ENCODE measurements at places on chromosomes 16 and 17.

- DNase-seq: no peak
Observed at GRCh38 chr16:31270795-31271194, 11.0 kb downstream of the ITGAM start.

DNA sequence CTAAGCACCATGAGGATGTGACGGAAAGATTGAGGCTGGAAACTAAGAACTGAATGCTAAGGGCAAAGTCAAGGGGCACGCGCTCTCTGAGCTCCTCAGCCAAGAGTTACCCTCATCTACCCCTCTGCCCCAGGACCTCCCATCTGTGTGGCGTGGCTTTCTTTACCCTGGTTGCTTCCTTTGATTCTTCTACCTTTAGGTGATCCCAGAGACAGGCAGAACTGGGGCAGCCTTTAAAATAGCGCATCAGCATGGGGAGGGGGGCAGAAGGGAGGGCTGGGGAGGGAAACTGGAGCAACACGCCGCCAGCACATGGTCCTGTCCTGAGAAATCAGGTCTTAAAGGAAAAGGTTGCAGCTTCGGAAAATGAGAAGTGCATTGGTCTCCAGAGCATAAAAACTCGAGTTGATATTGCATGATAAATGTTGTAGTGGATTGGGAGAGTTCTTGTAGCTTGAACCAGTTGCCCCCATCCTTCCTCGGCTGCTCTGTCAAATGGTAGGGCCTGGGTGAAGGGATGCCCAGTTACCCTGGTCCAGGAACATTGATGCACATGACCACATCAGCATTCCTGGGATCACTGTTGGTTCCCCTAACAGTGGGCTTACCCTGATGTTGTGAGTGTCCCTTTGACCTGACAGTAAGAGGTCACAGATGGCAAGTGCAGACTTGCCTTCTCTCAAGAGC is 29.7 kb downstream of the LDHD start:
- no peak for DNase-seq

DNA sequence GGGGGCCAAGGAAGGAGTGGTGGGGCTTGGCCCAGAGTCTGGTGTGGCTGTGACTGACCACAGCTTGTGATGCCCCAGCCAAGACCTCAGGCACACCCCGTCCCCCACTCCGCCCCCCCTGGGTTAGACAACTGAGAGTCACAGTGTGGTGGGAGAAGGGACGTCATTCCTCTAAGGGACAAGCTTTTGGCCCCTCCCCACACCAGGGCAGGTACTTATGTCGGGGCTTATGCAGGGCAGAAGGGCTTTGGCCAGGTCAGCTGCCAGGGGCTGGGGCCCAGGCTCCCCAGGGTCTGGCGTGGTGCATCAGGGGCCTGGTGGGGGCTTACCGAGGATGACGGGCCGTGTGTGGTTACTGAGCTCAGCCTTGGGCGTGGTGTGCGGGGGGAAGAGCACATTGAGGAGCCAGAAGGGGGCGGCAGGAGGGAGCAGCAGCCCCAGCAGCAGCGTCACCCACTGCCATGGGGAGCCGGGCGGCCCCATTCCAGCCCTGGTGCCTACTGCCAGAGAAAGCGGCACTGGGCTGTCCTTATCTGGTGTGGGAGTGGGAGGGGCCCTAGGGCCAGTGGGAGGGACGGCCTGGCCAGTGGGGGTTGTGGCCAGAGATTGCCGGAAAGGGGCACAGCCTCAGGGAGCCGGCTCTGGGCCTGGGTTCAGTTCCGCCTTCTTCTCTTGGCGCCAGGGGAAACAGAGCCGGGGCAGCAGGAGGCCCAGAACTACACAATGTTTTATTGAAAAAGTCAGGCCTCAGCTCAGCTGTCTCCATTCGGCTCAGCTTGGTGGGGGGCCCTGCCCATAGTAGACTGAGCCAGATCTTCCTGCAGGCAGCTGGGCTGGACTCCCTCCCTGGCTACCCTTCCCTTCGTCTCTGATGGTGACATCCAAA is at the start of gene LCAT:
Gene LCAT, minus strand, starts transcription at position 502 of the 886 bp plus-strand sequence. Its CDS starts 19 bp downstream, at position 483.
- DNase-seq: no peak

DNA sequence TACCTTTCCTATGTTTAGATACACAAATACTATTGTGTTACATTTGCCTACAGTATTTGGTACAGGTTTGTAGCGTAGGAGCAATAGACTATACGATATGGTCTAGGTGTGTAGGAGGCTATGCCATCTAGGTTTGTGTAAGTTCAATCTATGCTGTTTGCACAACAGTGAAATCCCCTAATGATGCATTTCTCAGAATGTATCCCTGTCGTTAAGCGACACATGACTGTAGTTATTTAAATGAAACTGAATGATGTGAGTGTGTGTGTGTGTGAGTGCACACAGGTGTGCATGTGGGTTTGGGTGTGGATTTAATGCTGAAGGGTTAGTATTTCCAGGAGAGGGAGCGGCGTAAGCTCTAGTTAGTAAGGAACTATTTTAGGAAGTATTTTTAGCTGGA is 34.6 kb upstream of the SMIM36 start:
- no peak for DNase-seq

DNA sequence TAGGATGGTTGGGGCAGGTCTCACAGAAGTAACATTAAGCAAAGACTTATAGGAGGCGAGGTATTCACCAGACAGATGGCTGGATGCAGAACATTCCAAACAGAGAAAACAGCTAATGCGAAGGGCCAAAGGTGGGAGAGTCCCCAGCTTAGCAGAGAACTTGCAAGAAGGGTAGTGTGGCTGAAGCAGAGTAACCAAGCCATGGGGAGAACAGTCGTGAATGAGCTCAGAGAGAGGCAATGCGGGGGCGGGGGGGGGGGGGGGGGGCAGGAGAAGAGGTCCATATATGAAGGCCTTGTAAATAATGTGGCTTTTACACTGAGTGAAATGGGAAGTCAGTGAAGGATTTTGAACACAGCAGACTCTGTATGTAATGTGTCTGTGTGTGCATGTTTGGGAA is 81.3 kb downstream of the SMG6 start:
- no peak for DNase-seq

- DNase-seq: no peak
Observed at GRCh38 chr17:65085397-65085796, 28.9 kb upstream of the GNA13 start.

GRCh38 chr17:41020336-41020735 is 6.7 kb downstream of the KRTAP1-5 start:
- no peak for DNase-seq

- DNase-seq: peak; percentile 32
Observed at GRCh38 chr16:27314161-27314723, 468 bp downstream of the IL4R start.

GRCh38 chr16:739560-740458 is 988 bp downstream of the CIAO3 start:
- DNase-seq: no peak

- no peak for DNase-seq
Observed at GRCh38 chr16:80599466-80599865, 58.7 kb downstream of the DYNLRB2 start.

- no peak for DNase-seq
Observed at GRCh38 chr16:70774261-70774660, 26.7 kb downstream of the VAC14 start.

GRCh38 chr16:66269617-66270332 is 96.7 kb upstream of the CDH5 start:
- DNase-seq: no peak

DNA sequence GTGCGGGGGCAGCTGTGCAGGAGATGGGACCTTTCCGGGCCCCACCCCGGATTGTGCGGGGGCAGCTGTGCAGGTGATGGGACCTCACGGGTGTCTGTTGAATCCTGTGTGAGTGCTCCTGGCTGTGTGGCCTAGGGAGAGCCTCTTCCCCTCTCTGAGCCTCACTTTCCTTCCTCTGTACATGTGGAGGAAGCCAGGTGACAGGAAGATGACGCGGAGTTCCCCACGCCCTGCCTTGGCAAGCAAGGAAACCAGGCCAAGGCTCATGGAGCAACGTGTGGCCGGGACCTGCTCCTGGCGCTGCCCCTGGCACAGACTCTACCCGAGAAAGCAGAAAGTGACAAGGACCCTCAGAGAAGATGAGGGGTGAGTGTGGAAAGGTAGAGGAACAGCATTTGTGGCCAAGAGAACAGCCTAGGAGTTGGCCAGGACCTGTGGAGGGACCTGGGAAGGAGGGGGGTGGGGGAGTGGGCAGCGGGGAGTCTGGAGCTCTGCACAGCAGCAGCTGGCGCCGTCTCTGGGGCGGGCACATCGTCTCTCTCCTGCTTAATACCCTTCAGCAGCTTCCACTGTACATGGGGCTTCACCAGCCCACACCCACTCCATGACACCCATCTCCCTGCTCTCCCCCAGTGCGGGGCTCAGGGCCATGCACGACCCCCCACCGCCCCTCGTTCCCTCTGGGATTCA is 38.4 kb upstream of the PABPN1L start:
- DNase-seq: no peak

GRCh38 chr16:51153577-51154031 is 2.5 kb upstream of the SALL1 start:
- DNase-seq: no peak

DNA sequence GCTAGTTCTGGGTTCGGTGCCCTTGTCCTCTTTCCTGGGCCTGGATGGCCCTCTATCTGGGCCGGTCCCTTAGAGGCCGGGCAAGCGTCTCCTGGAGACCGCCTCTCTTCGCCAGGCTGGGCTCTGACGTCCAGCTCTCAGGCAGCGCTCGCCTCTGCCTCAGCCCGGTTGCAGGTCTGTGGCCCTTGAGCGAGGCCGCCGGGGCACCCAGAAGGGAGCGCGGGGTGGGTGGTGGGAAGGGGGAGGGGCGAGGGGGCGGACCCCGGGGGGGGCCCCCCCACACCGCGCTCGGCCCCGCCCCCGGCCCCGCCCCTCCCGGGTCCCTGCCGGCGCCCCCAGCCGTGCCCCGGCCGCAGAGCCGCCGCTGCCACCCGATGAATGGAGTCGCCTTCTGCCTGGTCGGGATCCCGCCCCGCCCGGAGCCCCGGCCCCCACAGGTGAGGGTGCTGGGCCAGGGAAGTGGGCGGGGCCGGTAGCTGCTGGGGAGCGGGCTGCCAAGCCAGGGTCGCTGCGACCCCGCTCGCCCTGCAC is at the start of gene ARHGAP23:
Gene ARHGAP23, plus strand, starts transcription at position 353 of the 531 bp plus-strand sequence. Its CDS starts 22 bp downstream, at position 375.
- peak; percentile 43 for DNase-seq

GRCh38 chr16:12819126-12820117 is 15.7 kb upstream of the CPPED1 start:
- DNase-seq: peak; percentile 76

- no peak for DNase-seq
Observed at GRCh38 chr17:40582328-40582901, 17.1 kb upstream of the CCR7 start.

DNA sequence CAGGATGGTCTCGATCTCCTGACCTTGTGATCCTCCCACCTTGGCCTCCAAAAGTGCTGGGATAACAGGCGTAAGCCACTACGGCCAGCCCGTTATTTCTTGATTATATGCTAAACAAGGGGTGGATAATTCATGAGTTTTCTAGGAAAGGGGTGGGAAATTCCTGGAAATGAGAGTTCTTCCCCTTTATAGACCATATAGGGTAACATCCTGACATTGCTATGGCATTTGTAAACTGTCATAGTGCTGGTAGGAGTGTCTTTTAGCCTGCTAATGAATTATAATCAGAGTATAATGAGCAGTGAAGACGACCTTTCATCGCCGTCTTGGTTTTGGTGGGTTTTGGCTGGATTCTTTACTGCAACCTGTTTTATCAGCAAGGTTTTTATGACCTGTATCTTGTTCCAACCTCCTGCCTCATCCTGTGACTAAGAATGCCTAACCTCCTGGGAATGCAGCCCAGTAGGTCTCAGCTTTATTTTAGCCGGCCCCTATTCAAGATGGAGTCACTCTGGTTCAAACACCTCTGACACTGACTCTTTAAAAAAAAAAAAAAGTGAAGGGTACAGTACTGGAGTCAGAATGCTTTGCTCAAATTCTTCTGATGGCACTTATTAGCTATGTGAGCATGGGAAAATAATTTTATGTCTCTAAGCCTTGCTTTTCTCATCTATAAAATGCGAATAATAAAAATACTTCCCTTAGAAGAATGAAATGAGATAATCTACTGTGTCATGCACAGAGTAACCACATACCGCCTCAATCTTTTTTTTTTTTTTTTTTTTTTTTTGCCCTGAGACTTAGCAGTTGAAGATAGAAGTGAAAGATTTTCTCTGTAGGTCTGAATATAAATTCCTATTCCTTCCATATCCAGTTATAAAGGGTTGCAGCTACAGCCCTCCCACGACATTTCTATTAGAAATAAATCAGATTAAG is 5.1 kb upstream of the CALCOCO2 start:
- DNase-seq: no peak

DNA sequence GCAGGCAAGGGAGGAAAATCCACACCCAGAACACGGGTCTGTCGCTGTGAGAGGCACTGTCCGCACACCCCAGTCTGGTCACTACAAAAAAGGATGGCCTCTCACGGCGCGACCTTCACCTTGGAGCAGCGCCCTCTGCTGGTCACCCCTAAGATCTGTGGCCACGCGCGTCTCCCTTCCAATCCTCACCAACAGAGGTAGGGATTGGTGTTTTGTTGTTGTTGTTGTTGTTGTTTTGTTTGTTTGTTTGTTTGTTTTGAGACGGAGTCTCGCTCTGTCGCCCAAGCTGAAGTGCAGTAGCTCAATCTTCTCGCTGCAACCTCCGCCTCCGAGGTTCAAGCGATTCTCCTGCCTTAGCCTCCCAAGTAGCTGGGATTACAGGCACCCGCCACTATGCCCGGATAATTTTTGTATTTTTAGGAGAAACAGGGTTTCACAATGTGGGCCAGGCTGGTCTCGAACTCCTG is 15.0 kb upstream of the C17orf58 start:
- DNase-seq: peak; percentile 60

DNA sequence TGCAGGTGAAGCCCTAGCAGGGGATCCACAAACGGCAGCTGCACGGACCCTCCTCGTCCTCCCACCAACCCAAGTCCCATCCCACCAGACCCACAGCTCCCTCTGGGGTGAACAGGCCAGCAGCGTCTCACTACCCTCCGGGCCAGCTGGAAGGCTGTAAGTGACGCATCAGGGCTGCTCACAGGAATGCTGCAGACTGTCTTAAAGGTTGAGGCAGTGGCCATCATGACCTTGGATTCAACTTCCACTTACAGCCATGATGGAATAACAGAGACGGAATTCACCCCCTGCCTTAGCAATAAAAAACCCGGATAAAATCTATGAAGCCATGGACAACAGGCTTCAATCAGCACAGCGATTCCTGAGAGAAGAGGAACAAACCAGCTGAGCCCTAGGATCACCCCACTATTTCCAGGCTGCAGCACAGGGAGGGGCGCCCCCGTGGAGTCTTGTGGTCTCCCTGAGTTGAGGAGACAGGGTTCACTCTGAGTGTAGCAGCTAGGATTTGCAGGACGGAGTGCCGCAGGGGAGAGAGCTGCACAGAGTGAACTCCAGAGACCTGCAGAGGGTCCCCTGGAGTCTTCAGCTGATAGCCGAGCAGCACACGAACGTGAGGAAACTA is 10.5 kb downstream of the FAM83G start:
- DNase-seq: no peak

DNA sequence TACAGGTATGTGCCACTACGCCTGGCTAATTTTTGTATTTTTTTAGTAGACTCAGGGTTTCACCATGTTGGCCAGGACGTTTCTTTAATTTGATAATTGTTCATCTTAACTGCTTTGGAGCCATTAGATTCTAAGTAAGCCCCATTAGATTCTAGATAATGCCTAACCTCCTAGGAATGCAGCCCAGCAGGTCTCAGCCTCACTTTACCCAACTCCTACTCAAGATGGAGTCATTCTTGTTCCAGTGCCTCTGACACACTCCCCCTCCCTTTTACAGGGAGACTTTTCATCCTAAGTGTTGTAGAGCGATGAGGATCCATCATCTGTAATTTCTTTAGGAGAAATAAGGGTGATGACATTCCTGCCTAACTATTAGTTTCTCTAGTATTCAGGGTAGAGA is 23.7 kb upstream of the MILR1 start:
- no peak for DNase-seq
